ENCODE measurements at places on chromosomes 6 and 20.

DNA sequence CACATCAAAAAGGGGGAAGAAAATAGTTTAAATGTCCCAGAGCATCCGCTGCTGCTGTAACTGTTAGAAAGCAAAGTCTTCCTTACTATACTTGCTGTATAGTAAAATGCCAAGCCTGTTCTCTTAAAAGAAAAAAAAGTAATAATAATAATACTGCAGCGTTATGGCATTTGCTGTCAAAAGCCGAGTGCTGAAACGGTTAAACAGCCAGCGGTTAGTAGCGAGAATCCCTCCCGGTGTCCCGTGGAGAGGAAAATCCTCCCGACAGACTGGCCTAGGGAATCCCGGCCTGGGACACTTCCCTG lies 19.5 kb upstream of the NFATC2 start:
- DNase-seq, result no peak

GRCh38 chr20:58531063-58531462 lies 15.9 kb upstream of the APCDD1L start:
- DNase-seq, result no peak

DNA sequence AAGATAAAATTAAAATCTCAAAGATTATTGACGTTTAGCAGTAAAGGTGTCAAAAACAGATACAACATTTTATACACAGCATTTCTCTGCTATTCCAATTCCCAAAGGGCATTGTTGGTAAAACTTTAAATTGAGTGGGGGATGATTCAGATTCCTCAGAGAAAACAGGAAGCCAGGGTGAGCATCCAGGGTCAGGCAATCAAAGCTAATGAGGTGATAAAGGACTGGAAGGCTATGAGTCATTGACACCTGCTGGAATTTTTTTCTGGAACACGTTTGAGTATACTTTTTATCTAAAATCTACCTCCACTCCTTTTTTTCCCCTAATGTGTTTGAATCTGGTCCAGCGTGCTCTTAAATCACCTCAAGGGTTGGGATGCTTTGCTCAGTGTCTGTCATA lies 52.2 kb downstream of the FKBP1C start:
- DNase-seq, result no peak

DNA sequence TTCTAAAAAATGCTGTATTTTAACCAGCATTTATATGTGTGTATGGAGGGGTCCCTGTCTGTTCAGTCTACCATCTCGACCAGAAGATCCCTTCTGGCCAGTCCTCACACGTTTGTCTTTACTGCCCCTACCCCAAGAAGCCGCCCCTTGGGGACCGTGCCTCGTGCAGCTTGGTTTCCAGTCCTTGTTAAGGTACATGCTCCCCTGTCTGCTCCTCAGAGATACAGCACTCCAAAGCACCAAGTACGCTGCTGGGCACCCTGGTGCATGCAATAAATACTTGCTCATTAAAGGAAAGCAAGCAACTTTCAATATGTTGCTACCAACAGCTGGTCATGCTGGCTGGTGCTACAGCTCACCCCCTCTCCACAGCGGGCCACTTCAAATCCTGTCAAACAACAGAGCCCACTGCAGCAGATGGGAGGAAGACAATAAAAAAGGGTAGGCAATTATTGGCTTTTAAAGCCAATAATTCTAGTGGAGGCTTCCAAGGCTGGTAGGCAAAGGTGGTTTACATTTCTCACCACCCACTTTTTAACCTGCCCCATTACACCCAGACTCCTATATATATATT lies 61.6 kb downstream of the PSMG4 start:
- no peak for DNase-seq

DNA sequence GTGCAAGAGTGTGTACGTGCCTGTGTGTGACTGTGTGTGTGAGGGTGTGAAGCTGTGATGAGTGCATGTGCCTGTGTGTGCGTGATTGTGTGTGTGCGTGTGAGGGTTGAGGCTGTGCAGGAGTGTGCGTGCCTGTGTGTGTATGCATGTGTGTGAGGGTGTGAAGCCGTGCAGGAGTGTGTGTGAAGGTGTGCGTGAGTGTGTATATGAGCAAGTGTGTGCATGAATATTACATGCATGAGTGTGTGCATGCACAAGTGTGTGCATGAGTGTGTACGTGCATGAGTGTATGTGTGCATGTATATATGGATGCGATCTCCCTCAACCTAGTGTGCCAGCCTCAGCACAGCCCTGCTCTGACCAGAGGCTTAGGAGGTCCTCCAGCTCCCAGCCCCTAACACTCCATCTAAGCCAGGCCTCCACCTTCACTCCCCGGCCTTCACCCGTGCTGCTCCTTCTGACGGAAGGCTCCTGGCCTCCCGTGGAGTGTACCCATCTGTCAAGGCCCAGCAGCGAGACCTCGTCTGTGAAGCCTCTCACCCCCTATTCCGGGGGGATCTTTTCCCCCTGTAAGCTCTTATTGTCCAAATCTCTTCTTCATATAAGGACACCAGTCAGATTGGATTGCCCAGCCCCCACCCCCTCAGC lies 19.9 kb upstream of the PHACTR3 start:
- no peak for DNase-seq

- no peak for DNase-seq
Measured at GRCh38 chr6:139967497-139967896, 593.0 kb upstream of the CITED2 start.

DNA sequence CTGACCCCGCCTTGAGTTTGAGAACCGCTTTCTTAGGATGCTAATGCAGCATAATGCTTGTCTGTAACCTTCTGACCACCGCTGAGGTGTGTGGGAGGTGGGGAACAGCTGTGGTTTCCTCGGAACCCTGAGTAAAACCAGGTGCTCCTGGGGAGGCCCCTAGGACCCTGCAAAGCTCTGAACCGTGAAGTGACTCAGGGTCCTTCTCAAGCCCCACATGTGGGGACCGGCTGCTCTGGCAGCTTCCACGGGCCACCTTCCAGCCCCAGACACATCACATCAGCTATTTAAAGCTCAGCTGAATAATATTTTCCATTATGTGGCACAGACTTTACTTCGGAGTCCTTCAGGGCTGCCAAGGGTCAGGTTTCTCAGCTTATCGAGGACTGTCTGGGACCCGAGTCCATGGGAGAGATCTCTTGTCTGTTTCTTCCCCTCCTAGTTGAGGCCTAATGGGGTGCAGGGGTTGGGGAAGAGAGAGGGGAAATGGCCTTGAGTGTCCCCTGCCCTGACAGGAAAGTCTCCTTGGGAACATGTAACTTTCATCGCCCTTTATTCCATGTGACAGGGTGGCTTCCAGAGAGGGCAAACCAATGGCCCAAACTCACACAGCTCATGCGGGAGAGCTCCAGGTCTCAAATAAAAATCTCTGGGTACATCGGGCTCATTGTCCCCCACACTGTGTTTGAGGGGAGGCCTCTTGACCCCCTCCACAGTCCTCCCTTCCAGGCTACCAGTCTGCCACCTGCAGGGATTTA lies 186.1 kb upstream of the SLC24A3 start:
- peak; percentile 56 for DNase-seq

- no peak for DNase-seq
Measured at GRCh38 chr20:18988701-18989100, 175.1 kb downstream of the SCP2D1 start.

GRCh38 chr6:151060096-151060765 lies 179.5 kb upstream of the AKAP12 start:
- DNase-seq, result no peak

DNA sequence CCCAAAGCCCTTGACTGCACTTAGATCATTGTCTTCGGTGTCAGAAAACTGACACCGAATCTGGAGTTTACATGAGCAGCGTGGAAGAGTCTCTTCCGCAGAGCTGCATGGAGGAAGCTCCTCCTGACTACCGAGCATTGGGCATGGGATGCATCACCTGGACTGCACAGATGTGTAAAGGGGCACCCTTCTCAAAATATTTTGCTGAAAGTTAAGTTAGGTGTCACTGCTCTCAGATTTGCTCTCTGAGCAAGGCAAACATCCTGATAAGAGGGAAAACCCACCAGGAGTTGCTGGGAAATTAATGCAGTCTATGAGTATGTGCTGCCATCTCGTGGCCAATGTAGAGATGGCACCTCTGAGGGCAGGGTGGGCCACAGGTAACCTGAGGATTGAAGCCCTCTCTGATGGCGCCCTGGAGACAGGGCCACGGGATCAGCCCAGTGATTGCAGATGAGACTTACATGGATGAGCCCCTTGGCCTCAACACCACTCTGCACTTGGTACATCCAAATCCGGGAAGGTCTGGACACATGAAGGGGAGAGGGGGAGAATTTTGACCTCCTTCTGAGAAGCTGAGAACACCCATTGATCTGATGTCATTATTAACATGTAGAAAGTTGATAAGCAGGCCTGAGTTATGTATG lies 129.9 kb downstream of the LPA start:
- DNase-seq, result peak; percentile 57

DNA sequence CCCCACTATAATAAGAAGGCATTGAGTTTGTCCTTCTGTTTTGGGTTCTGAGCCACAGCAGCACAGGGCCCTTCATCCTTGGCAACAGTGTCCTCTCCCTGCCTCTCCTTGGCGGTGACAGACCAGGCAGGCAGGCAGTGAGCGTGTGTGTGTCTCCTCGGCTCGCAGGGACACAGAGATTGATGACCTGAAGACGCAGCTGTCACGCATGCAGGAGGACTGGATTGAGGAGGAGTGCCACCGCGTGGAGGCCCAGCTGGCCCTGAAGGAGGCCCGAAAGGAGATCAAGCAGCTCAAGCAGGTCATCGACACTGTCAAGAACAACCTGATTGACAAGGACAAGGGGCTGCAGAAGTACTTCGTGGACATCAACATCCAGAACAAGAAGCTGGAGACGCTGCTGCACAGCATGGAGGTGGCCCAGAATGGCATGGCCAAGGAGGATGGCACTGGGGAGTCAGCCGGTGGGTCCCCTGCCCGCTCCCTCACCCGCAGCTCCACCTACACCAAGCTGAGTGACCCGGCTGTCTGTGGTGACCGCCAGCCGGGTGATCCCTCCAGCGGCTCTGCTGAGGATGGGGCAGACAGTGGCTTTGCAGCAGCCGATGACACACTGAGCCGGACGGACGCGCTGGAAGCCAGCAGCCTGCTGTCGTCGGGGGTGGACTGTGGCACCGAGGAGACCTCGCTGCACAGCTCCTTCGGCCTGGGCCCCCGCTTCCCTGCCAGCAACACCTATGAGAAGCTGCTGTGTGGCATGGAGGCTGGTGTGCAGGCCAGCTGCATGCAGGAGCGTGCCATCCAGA lies 24.0 kb downstream of the SDCBP2 start:
- no peak for DNase-seq

GRCh38 chr6:47159763-47160162 lies 117.6 kb upstream of the ADGRF1 start:
- DNase-seq, result no peak

GRCh38 chr6:31438222-31438621 lies 34.8 kb downstream of the MICA start:
- no peak for DNase-seq

- no peak for DNase-seq
Measured at GRCh38 chr6:11412011-11412424, 125.5 kb upstream of the TMEM170B start.

GRCh38 chr6:147958683-147959082 lies 384.0 kb upstream of the SASH1 start:
- DNase-seq, result no peak

- DNase-seq, result no peak
Measured at GRCh38 chr20:2610941-2611720, 41.3 kb upstream of the NOP56 start.

GRCh38 chr6:52420668-52421358 lies 671 bp downstream of the EFHC1 start:
- no peak for DNase-seq

DNA sequence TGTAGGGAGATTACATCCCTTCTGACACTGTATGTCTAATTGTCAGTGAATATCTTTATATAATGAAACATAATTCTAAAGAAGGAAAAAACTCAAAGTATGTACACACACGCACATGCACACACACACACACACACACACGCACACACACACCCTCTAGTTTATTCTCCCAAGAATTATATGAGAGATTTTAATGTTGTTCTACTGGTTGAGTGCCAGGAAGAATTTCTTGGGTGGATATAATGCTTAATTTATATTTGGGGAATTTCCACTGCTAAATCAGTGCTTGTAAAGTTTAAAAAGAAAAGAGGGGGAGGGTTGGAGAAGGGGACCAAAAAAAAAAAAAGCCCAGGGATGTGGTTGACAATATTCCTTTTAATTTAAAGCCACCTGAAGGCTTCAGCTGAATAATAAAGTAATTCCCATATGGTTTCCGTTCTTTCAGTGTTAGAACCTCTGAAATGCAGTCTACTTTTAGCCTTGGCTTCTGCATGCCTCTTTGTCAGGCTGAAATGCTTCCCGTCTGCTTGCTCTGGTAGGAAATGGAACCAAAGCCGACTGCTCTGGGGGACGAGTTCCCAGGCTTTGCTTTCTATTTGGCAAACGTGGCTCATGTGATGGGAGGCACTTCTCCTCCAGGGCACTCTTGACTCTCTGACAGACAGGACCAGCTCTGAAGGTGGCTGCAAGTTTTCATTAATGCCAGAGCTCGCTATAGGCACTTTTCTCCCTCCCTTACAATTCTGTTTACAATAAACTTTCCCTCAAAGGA lies 225.4 kb downstream of the PRL start:
- DNase-seq, result peak; percentile 47

GRCh38 chr6:128333581-128334223 lies 186.7 kb downstream of the PTPRK start:
- DNase-seq, result no peak

GRCh38 chr6:108685970-108686369 lies 125.3 kb downstream of the FOXO3 start:
- no peak for DNase-seq

GRCh38 chr6:35852994-35853393 lies 47.8 kb downstream of the LHFPL5 start:
- DNase-seq, result no peak

GRCh38 chr20:59044295-59044694 lies 1.7 kb upstream of the PRELID3B start:
- DNase-seq, result no peak

DNA sequence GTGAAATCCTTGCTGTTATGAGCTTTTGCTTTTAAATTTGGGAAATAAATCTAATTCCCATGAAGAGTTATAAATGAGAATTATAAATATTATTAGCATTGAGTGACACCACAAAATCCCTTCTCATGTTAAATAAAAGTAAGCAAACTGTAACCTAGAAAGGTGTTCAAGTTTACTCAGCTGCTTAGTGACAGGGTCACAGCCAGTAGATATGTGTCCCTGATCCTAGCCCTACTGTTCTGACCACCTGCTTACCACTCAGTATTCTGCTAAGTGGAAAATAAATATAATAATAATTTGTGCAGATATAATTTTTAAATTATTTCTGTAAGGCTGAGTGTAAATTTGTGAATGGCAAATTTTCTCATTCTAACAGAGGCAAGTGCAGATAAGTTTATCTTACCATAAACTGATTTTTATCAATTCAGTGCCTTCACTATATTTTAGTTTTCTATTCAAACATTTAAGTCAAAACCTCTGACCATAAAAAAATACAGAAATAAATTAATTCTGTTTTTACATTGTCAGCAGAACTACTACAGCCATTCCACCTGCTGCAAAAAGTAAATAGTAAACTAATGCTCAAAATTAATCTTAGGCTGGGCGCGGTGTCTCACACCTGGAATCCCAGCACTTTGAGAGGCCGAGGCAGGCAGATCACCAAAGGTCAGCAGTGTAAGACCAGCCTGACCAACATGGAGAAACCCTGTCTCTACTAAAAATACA lies 118.2 kb downstream of the TENT5A start:
- DNase-seq, result no peak

All from GM12865 (cell line).